ENCODE measurements at places on chromosomes 16 and 17.
A peak's percentile ranks its signal among the peaks of the same experiment; 100 is the strongest.

GRCh38 chr16:15775209-15775608 is 81.6 kb downstream of the MYH11 start:
- no peak for DNase-seq

DNA sequence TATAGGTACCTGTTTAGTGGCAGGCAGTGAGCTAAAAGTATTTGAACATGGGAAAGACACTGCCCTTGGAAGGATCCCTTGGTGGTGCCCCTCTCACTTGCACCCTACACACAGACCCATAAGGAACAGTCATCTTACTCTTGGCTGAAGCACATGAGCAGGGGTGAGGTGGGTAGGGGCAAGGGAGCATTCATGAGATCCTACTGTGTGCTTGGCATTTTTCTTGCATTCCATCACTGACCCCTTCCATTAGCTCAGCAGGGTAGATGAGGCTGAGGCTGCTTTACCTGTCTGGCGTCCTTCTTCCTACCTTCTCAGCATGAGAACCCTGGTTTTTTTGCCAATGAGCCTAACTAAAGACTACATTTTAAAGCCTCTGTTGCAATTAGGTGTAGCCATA is 48.3 kb downstream of the CCT6B start:
- DNase-seq, result no peak

GRCh38 chr17:30031214-30031869 is 85.3 kb upstream of the NSRP1 start:
- no peak for DNase-seq

DNA sequence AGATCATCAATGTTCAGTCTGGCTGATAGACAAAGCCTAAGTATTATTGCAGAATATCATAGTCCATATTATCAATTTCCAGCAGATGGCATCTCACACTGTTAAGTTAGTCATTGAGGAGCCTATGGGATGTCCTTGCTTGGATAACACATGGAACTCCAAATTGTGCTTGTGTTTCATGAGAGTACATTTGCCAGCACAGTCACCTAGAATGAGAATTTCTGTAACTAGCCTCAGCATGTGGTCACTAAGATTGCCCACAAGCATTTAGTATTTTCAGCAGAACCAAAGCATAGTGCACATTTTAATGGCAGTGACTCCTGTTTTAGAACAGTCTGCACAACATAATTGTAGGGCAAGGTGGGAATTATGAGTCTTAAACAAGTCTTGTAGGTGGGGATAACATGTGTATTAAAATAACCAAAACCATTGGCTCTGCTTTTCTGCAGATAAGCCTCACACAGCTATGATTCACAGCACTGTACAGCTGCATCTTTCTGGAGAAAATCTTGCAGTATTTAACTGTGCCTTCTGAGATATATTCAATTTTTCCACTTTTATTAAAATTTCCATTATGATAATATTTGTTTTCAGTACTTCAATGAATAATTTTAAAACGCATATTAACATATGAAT is 882.8 kb upstream of the SOX9 start:
- DNase-seq, result no peak

GRCh38 chr16:35306915-35307314 is 1847.5 kb downstream of the TP53TG3F start:
- no peak for DNase-seq

DNA sequence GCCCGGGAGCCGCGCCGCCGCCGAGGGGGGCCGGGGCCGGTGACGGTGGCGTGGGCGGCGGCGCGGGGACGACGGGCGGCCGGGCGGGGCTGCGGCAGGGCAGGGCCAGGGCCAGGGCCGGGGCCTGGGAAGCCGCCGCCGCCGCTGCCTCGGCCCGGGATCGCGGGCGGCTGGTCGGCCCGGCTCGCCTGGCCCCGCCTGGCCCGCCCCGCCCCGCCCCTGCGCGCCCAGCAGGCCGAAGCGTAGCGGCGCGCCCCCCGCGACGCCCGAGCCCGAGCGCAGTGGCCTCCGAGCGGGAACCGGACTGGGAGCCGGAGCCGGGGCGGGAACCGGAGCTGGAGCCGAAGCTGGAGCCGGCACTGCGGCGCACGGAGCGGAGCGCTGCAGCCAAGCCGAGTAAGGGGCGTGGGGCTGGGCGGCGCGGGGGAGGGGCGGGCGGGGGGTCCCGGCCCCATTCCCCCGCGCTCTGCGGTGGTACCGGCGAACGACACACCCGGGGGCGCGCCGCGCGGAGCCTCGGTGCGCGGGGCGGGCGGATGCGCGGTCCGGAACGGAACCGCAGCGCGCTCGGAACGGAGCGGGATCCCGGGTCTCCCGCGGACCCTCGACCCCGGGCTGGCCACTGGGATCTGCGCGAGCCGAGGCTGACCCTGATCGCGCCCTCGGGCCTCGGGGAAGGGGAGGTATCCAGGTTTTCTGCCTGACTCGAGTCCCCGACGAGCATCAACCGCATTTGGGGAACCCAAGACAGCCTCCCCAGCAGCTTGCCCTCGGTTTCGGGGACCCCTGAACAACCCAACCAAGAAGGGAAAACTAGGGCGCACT is at the start of gene BEAN1:
Gene BEAN1, plus strand, starts transcription at position 260 of the 825 bp plus-strand sequence. CDS start 10,382 bp downstream, outside the sequence.
- peak; percentile 32 for DNase-seq

- no peak for DNase-seq
These were observed 124.4 kb downstream of the SPECC1 start for GRCh38 chr17:20133517-20133916.

DNA sequence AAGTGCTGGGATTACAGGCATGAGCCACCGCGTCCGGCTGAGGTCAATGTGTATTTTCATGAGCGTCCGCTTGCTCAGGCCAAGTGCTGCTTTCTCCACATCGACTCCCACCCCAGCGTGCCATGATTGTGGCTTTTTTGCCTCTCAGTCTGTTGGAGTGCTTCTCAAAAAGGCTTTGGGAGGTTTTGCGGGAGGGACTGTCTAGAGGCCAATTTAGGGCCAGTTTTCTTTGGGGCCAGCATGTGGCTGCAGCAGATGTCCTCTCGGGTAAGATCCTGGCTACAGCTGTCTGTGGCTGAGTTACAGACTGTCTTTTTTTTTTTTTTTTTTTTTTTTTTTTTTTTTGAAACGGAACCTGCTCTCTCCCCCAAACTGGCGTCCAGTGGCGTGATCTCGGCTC is 6.5 kb downstream of the C16orf90 start:
- no peak for DNase-seq

GRCh38 chr16:75534560-75535205 is 1.2 kb downstream of the CHST5 start:
- DNase-seq, result no peak

DNA sequence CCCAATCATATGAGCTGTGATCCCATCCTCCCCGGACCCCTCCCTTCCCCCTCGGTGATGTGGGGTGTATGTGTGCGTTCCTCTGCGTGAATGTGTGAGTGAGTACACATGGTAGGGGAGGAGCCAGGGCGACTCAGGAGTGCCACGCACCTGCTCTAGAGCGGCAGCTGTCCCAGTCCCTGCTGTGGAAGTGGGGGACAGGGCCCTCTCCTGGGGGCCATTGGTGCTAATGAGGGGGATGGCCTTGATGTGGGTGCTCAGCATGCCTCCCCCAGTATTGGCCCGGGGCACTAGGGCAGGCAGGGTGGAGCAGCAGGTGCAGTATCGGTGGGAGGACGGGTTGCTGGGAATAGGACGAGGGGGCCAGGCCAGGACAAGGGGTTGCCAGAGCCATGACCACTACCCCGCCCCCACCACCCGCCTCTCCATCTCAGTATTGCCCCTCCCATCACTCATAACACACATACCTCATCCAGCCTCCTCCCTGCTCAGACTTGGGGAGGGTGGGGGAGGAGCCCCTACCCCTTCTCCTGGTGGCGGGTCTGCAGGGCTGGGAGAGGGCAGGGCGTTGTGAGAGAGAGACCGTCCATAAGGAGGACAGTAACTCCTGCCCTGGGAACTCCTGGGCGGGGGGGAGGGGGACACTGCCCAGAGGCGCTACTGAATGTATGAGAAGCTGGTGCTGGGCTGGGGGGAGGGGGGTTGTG is 8.5 kb downstream of the NR1D1 start:
- no peak for DNase-seq

DNA sequence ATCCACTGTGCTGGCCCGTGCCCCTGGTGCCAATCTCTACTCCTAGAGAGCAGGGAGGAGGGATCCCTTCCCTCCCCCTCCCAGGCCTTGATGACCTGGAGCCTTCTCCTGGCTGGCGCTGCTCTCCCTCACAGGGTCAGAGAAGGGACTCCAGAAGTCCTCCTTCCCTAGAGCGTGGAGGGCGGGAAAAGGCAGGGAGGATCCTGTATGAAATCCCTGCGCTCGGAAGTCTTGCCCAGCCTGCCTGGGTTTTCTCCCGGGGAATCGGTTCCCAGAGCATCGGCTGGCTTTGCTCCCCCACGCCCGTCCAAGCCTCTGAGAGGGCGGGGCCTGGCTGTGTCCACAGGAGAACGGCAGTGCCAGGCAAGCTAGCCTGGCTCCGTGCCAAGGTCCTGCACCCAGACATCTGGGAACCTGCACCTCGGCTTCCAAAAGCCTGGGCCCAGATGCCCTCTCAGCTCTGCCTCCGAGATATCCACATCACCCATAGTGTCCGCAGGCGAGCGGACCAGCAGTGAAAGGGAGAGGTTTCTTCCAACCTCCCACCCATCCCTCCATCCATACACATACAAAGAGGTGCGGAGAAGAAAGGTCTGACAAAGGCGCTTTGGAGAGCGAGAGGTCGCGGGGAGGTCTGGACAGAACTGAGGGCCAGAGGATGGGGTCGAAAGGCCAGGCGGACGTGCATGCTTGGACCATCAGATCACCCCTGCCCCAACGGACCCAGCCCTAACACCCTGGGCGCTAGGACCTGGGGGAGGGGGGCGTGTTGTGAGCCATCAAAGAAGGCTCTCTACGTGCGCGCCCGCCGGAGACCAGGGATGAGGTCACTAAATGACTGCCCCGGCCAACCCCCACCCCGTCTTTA is 1.1 kb downstream of the MPP2 start:
- DNase-seq, result no peak

GRCh38 chr17:30532871-30533270 is 55.7 kb downstream of the GOSR1 start:
- no peak for DNase-seq

- DNase-seq, result no peak
These were observed 6.1 kb downstream of the KRT23 start for GRCh38 chr17:40931311-40931710.

DNA sequence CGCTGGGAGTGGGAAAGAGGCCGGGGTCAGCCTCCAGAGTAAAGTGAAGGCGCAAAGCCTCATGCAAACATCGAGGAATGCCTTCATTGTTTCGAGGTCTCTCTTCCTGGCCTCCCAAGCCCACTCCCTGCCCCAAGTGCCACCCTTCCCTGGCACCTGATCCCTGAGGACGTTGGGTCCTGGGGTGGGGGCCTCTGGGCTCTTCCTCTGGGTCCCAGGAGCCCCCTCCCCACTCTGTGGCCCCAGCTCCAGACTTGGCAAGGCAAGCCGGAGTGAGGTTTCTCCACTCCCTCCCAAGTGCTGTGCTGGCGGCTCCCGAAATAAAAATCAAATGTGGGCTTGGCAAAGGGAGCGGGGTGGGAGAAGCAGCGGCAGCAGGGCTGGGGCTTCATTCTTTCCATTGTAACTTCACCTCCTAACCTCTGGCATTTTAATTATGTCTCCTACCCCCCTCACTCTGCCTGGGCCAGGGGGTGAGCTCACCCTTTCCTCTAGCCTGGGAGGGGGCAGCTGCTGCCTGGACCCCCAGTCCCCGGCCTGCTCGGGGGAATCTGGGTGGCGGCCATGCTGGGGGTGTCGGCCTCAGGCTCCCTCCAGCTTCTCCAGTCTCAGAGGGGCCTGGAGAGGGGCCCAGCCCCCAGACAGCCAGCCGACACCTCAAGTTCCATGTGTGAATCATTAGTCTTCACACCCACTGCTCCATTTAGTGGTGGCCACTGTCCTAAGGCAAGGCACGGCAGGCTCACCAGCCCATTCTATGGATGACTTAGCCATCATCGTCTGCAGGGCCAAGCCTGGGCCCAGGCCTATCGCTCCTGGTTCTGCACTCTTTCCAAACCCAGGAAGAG is 14.6 kb upstream of the TMEM92 start:
- DNase-seq, result no peak

DNA sequence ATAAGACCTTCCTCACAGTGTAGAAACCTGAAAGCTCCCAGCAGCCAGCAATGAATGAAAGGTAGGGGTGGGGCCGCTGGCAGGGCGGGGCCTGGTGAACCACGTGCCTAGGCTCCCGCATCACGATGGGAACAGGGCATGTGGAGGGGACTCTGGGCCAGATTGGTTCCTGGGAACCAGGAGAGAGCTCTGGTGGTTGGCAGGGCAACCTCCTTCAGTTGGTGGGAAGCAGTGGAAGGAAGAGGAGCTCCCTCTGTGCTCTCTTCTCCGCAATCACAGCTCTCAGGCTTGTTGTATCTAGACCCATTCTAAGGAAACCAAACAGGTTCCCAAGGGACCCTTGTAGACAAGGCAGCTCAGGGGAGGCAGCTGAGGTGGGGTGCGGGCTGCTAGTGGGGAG is 10.5 kb downstream of the GGA2 start:
- DNase-seq, result no peak

- no peak for DNase-seq
These were observed 25.5 kb downstream of the GP2 start for GRCh38 chr16:20301840-20302239.

DNA sequence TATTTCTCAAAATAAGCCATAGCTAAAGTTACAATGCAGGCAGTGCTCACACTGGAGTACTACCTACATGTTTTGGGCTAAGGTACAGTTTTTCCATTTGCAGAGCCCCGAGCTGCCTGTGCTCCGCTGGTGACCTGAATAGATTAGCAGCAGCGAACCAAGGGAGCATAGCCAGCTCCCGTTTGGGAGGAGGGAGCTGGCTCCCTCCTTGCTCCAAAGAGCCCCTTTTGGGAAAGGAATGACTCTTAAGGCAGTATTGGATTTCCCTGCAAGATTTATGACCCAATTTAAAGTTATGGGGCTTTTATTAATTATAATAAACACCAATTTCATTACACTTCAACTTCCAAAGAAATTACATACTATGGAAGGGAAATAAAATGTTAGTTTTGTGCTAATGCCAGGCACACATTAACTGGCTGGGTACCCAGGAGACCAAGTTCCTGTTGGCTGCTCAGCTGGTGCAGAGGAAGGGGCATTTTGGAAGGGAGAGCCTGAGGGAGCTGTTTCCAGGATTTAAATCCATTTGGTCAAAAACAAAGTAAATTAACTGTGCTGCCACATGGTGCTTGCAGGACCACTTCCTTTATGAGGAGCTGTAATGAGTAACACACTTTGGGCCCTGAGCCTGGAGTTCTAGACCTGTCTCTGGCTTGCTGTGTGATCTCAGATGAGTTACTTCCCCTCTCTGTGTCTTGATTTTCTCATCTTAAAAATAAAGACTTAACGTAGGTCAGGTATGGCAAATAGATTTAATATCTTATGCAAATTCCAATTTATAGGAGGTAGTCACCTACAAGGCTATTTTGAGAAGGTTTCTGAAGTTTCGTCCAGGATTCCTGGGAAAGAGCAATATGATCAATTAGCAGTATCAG is 362.1 kb upstream of the CCL2 start:
- DNase-seq, result no peak

DNA sequence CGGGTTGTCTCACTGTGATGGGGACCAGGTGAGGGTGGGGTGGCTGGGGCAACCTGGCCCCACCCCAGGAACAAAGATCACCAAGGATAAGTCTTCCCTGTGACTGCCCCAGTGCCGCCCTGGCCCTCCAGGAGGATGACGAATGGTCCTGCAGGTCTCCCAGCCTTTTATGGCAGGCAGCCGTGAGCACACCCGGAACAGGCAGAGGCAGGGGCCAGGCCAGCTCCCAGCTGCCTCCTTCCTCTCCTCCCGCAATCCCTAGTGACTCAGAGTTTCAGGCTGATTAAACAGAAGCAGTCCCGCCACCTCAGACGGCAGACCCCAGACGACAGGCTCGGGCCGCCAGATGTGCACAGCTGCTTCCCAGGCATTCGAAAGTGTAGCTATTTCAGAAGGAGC is 13.3 kb downstream of the JUP start:
- no peak for DNase-seq

All from suppressor macrophage treated with lipopolysaccharide for 4 hours (primary cell).